ENCODE measurements at places on chromosomes 12 and 14. TPM values are rescaled to one million over a fixed set of nuclear protein-coding genes. Genes with fewer than 3 reads are reported as not detected.

DNA sequence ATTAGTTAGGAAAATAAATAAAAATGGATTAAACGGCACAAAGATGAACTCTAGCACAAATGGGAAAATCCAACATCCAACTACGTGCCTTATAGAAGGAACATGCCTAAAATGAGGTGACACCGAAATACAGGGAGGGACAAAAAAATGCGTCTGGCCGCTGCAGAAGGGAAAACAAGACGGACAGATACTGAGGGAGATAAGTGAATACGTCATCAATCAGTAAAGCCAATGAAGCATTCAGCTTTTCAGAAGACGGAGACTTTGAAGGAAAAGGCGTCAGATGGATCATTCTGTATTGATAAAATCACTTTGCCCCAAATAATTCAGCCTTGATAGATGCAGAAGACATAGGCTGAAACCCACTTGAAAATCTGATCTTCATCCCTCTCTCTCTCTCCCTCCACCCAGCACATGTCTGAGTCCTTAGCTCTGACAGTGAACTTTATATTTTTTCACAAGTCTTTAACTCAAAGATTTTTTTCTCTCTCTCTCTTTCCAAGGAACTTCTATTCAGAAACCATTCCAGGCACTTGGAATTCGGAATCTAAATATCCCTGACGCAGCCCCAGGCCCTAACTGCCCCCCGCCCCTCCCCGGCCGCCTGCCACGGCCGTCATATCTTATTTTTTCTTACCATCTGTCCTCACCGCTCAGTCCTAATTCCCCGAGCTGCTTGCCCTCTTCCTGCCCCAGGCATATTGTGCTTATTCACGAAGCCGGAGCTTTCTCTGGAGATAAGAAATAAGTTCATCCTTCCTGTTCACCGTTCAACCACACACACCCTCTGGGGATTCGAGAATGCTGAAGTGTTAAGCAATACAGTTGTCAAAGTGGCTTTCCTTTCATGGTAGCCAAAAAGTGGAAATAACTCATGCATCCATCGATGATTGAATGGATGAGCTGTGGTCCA is 35.5 kb upstream of the RFLNA start:
- DNase-seq, result no peak

Gene CMKLR1
- not detected for total RNA-seq

DNA sequence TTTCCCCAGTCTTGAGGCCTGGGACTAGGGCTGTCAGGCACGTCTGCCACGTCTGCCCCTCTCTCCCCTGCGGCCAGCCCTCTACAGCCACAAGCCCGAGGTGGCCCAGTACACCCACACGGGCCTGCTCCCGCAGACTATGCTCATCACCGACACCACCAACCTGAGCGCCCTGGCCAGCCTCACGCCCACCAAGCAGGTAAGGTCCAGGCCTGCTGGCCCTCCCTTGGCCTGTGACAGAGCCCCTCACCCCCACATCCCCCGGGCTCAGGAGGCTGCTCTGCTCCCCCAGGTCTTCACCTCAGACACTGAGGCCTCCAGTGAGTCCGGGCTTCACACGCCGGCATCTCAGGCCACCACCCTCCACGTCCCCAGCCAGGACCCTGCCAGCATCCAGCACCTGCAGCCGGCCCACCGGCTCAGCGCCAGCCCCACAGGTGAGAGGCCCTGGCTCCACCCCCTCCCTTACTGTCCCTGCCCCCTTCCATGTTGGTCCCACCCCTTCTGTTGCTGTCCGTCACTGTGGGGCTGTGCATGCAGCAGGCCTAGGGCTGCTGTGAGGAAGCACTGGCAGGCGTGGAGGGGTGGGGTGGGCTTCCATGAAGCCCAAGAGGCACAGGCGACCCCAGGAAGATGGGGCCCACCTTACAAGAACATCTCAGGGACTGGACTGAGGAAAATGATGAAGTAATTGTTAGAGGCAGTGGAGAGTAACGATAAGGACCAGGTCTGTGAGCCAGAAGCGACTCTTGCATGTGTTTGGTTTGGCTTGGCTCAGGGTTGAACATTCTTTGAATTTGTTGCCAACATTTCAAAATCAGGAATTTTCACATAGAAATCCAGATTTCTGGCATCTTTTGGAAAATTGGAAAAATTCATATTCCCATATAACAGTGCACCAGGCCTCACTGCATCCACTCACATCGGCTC is 16.8 kb downstream of the C12orf43 start:
- DNase-seq, result peak; percentile 10

Gene INHBC
- total RNA-seq, result 0.06 TPM

GRCh38 chr12:117733549-117733805 is 235.3 kb downstream of the KSR2 start:
- no peak for DNase-seq

Gene LHX5
- total RNA-seq, result 48.4 TPM

- no peak for DNase-seq
Observed at GRCh38 chr14:51609251-51609954, 42.3 kb upstream of the FRMD6 start.

GRCh38 chr12:7444076-7444475 is at the start of gene CD163L1:
Gene CD163L1 (minus strand): TSS chr12:7444153. CDS start chr12:7444127, 26 bp downstream.
- DNase-seq, result no peak
